SJSA1 (cell line): ENCODE measurements at places on chromosomes 13 and 19.

GRCh38 chr19:14061751-14062557, at the start of gene PALM3:
Gene PALM3 (minus strand): TSS chr19:14062076. CDS start chr19:14061980, 96 bp downstream.
- H3K4me1 ChIP-seq = peaks cover 3% of the 10 kb centered on the region; the same call in 1 of the 2 replicates
- no peaks in the 10 kb centered on the region for H3K36me3 ChIP-seq
- H3K27ac ChIP-seq = no peak within 1 kb of the TSS
- H3K27me3 ChIP-seq = peaks cover 9% of the 10 kb centered on the region
- H3K4me3 ChIP-seq = no peak within 1 kb of the TSS

- H3K4me3 ChIP-seq = no peak overlapping the region
- H3K4me1 ChIP-seq = no peaks in the 10 kb centered on the region
- DNase-seq = no peak
- no peaks in the 10 kb centered on the region for H3K27me3 ChIP-seq
- H3K27ac ChIP-seq = no peak overlapping the region
These were observed 47.4 kb upstream of the PCDH9 start for GRCh38 chr13:67277581-67277980.

DNA sequence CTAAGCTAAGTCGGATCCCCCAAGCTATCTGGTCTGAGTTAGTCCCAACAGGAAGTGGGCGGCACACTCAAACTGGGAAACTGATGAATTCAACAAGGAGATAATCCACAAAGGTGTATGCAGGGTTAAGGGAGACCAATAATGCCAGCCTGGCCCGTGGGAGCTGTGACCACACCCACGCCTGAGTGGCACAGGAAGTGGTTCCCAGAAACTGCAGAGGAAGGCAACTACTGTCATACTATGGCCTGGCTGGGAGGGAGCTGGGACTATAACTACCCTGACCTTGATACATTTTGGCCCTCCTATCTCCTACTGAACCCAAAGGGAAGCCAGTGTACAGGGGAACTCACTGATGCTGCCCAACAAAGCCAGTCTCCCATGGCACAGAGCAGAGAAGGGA, 85.5 kb upstream of the TDRD3 start:
- no peaks in the 10 kb centered on the region for H3K36me3 ChIP-seq
- H3K4me1 ChIP-seq = no peaks in the 10 kb centered on the region
- no peak overlapping the region for H3K4me3 ChIP-seq
- no peak for DNase-seq

DNA sequence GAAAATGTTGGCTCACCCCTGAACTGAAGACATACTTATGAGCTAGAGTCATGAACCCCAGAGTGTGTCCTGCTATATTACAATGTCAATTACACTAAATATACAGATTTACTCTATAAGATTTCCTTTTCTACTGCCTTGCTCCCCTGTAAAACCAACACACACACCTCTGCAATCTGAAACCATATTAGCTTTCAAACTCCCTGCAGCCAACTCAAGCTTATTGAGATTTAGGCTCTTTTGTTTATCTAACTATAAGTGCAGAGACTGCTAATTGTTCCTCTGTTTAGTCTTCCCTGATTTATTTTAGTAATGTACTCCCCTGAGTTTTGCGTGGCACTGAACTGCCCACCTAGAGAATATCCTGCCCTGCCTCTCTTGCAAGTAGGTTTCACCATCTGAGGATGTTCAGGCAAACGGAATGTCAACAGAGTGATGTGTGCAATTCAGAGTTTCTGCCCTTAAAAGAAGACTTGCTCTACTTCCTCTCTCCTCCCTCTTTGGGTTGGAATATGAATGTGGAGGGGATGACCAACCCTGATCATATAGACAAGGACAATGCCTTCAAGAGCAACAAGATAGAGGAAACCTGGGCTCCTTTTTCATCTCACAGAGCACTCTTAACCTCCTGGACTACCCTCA, 22.3 kb downstream of the FAM216B start:
- H3K27ac ChIP-seq = peak overlapping the region; percentile 25
- DNase-seq = no peak
- H3K36me3 ChIP-seq = no peaks in the 10 kb centered on the region

DNA sequence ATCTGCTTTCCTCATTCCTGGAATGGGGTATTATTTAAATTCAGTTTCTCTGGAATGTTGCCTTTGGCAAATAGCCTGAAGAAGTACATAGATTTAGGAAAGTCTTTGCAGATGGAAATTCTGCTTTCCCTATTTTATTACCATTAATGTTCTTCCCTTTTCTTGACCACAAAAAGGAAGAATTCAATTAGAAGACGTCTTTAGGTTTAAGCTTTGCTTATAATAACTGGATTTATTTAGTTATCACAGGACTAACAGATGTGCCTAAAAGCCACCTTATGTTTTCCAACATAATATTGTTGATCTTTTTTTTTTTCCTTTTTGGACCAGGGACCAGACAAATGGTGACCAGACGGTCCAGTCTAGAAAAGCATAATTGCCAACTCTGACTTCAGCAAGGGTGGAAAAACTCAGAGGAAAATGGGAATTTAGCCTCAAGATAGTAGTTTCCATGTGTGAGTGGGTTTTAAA, 210.1 kb upstream of the SPRY2 start:
- H3K27ac ChIP-seq = no peak overlapping the region
- no peak overlapping the region for H3K4me3 ChIP-seq
- H3K4me1 ChIP-seq = 0 out of 2 replicates have a peak, but pooled peaks cover 3% of the 10 kb centered on the region
- no peaks in the 10 kb centered on the region for H3K36me3 ChIP-seq

GRCh38 chr13:84651705-84652104, 769.4 kb upstream of the SLITRK1 start:
- H3K4me3 ChIP-seq = no peak overlapping the region
- H3K4me1 ChIP-seq = peaks cover 18% of the 10 kb centered on the region
- DNase-seq = no peak
- H3K27ac ChIP-seq = no peak overlapping the region
- peaks cover 13% of the 10 kb centered on the region for H3K36me3 ChIP-seq

DNA sequence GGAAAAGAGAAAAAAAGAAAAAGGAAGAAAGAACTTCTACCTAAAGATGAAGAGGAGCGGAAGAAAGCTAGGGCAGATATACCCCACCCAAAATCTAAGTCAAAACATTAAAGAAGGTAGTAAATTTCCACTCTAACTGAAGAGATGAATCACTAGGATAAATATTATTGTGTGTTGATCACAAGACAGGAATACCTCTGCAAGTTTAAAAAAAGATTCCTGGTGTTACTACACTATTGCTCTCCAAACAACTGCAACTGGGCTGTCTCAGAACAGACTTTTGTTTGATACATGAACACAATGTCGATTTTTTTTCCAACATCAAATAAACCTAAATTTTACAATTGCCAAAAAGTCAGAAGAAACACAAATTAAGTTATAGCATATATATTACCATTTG, 6.8 kb downstream of the HSPH1 start:
- no peak overlapping the region for H3K27ac ChIP-seq
- peaks cover 89% of the 10 kb centered on the region for H3K36me3 ChIP-seq
- H3K4me3 ChIP-seq = no peak overlapping the region
- no peaks in the 10 kb centered on the region for H3K27me3 ChIP-seq
